ENCODE measurements at places on chromosomes 1 and 21.

DNA sequence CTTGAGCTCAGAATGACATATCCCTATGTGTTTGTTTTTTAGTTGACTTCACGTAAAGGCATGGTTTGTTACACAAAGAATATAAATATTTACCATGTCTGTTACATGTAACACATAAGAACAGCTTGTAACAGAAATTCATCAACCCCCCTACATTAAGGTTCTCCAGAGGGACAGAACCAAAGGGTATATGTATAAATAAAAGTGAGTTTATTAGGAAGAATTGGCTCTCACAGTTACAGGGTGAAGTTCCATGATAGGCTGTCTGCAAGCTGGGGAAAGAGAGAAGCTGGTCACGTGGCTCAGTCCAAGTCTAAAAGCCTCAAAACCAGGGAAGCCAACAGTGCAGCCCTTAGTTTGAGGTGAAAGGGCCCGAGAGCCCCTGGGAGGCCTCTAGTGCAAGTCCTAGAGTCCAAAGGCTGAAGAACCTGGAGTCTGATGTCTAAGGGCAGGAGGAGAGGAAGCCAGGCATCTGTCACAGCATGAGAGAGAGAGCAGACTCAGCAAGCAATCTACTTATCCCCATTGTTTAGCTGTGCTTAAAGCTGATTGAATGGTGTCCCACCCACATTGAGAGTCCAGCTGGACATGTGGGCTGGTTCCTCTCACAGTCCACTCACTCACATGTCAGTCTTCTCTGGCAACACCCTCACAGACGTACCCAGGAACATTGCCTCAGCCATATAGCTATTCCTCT lies 15.8 kb downstream of the THRAP3 start:
- no peak for DNase-seq

DNA sequence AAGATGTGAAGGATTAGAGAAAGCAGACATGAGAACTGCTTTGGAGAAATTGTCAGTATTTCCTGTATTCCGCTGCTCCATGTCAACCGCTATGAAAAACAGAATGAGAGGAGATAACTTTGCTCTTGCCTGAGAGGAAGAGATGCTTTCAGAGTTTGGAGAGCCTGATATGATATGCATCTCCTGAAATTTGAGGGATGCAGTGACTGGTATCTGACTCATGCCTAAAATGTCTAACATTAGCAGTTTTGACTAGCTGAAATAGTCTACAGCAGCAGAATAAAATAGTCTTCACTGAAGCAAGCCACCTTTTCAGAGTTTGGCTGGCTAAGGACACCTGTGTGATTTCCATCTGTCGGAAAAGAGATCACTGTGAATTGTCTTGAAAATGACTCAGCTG lies 165.8 kb upstream of the LRRC7 start:
- DNase-seq = no peak

- no peak for DNase-seq
Observed at GRCh38 chr1:95229037-95229436, 5.0 kb upstream of the RWDD3 start.

- DNase-seq = no peak
Observed at GRCh38 chr1:172215006-172215405, 205.5 kb upstream of the C1orf105 start.

GRCh38 chr1:62250126-62250726 lies 55.6 kb downstream of the L1TD1 start:
- DNase-seq = no peak

- DNase-seq = no peak
Observed at GRCh38 chr21:38467911-38468310, 30.4 kb downstream of the ERG start.

DNA sequence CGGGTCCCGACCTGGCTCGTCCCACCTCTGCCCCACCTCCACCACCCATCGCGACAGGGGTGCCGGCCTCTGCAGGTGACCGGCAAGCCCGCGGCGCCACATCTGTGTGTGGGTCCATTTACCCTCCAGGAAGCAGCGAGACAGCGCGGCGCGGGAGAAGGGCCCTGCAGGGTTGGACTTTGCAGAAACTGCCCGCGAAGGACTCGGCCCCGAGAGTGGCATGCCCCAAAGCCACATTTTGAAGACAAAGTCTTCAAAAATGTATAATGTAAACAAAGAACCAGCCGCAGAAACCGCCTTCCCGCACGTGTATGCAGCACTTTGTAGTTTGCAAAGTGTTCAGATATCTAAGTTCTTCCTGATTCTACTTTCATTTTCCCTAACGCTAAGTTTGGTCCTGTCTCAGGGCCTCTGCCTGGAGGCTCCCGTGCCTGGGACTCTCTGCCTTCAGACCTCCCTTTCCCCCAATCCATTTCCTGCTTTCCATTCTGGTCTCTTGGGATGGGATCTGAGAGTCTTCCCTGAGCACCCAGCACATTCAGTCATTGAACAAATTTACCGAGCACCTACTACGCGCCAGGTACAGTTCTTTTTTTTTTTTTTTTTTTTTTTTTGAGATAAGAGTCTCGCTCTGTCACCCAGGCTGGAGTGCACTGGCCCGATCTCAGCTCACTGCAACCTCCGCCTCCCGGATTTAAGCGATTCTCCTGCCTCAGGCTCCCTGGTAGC lies 524 bp upstream of the TMCO4 start:
- DNase-seq = peak; percentile 29

- no peak for DNase-seq
Observed at GRCh38 chr1:117123274-117123673, 1.7 kb upstream of the TRIM45 start.

DNA sequence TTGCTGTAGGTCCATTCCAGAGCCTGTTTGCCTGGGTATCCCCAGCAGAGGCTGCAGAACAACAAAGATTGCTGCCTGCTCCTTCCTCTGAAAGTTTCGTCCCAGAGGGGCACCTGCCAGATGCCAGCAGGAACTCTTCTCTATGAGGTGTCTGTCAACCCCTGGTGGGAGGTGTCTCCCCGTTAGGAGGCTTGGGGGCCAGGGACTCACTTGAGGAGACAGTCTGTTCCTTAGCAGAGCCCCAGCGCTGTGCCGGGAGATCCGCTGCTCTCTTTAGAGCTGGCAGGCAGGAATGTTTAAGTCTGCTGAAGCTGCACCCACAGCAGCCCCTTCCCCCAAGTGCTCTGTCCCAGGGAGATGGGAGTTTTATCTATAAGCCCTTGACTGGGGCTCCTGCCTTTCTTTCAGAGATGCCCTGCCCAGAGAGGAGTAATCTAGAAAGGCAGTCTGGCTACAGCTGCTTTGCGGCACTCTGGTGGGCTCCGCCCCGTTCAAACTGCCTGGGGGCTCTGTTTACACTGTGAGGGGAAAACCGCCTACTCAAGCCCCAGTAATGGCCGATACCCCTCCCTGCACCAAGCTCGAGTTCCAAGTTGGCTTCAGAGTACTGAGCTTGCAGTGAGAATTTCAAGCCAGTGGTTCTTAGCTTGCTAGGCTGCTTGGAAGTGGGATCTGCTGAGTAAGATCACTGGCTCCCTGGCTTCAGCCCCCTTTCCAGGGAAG lies 8.7 kb upstream of the SLC25A24 start:
- DNase-seq = no peak

DNA sequence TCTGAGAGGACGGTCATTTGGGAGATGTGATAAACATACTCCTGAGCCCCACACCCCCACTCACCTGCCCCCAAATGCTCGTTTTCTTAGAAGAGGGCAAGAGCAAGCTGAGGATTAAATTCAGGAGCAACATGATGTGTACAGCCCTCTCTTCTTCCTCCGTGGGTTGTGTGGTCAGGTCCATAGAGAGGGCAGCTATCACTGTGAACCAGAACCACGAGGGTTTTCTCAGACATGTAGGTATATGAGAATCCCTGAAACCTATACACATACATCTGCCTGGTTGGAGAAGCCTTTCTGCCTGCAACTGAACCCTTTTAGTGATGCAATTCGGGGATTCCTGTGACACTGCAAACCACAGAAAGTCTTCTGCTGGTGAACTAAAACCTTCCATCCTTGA lies 38.9 kb downstream of the PGM1 start:
- DNase-seq = no peak

- no peak for DNase-seq
Observed at GRCh38 chr1:64598100-64598571, 128.2 kb downstream of the CACHD1 start.

GRCh38 chr1:148293651-148294050 lies 141.6 kb upstream of the NBPF11 start:
- no peak for DNase-seq

GRCh38 chr1:59579222-59579621 lies 235.5 kb upstream of the HOOK1 start:
- DNase-seq = no peak

- no peak for DNase-seq
Observed at GRCh38 chr21:33733601-33734000, 91.3 kb downstream of the ITSN1 start.

GRCh38 chr1:109225711-109226445 lies 12.2 kb downstream of the SARS1 start:
- no peak for DNase-seq

DNA sequence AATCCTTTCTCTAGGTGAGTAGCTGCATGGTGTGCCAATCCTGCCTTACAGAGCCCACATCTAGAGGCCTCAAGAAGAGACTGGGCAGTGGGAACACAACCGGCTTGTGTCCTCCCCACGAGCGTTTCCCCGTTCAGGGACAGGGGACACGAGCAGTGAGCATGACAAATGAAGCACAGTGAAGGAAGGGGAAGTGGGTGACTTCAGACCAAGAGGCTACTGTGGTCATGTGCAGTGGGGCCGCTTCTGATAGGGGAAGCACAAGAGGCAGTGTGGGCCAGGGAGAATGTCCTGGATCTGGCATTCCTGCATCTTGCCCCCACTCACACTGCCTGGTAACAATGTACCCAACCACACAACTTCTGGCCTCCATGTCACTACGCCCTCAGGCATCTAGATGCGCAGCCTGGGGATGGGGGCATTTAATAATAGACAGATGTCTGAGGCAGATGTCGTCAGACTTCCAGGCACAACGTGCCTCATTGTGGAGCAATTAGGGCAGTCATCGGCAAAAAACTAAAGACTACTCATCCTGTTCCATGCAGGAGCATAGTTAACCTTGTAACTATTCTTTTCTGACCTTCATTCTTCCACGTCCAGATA lies 155.6 kb upstream of the NBPF11 start:
- DNase-seq = no peak

DNA sequence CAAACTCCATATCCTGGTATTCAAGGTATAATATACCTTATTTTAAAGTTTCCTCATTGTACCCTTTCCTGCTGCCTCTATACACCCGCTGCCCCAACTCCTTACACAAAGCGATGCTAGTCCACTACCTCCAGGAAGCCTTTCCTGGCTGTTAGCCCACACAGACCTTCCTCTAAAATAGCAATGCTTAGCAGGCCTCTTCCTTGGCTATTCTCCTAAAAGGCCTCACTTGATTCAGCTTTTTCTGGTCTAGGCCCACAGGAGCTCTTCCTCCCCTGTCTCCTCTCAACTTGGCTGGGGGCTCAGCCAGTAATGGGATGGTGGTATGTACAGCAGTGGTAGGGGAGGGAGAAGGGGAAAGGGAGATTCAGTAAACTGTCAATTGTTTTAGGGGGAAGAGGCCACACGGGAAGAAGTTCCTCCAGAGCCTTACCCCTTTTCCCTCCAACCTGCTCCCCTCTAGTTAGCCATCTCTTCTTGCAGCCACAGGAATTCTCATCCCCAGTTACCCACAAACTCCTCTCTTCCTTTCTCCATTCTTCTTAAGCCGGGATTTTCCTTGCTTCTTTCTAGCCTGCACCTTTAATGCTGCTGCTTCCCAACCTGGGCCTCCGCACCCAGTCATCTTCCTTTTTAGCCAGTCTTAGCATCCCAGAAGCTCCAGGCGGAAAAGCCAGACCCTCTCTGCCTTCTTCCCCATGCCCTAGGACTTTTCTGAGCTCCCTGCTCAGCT lies 2.6 kb downstream of the LRRC41 start:
- no peak for DNase-seq

DNA sequence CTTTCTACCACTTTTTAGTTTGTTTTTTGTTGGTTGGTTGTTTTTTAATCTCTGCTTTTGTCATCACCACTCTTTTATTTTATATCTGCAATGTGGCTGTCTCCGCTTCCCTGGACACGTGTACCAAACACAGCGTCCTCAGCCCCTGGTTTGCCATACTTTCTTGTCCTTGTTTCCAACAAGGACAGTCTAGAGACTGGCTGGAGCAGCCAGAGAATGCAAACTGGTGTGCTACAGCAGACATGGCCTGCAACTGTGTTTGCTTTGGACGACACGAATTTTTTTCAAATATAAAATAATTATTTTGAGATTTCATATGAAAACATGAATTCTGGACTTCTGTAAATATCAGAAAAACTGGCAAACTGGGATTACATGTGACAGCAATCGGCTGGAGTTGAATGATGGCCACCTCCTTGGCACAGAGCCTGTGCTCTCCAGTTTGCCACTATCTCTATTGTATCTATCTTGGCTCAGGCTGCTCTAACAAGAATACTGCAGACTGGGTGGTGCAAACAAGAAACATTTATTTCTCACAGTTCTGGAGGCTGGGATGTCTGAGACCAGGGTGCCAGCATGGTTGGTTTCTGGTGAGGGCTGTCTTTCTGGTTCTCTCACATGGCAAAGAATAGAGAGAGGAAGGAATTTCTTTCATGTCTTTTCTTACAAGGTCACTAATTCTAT lies 34.6 kb upstream of the POU2F1 start:
- DNase-seq = no peak

DNA sequence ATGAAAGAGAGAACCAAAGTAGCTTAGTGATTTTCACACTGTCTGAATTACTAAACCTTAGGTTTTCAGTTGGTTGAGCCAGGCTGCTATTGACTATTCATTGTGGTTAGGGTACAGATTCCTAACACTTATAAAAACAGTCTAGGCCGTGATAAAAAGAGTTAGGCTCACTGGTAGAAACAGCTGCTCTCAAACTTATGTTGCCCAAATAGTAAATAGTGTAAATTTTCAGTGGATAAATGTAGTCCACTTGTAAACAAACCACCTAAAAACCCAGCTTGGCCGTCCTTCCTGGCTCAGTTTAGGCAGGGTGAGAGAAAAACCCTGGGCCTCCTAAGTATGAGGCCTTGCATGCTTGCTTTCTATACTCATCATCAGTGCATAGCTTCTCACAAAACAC lies 34.9 kb downstream of the ARID1A start:
- DNase-seq = no peak

- DNase-seq = no peak
Observed at GRCh38 chr1:231410036-231410612, 12.0 kb downstream of the EGLN1 start.

DNA sequence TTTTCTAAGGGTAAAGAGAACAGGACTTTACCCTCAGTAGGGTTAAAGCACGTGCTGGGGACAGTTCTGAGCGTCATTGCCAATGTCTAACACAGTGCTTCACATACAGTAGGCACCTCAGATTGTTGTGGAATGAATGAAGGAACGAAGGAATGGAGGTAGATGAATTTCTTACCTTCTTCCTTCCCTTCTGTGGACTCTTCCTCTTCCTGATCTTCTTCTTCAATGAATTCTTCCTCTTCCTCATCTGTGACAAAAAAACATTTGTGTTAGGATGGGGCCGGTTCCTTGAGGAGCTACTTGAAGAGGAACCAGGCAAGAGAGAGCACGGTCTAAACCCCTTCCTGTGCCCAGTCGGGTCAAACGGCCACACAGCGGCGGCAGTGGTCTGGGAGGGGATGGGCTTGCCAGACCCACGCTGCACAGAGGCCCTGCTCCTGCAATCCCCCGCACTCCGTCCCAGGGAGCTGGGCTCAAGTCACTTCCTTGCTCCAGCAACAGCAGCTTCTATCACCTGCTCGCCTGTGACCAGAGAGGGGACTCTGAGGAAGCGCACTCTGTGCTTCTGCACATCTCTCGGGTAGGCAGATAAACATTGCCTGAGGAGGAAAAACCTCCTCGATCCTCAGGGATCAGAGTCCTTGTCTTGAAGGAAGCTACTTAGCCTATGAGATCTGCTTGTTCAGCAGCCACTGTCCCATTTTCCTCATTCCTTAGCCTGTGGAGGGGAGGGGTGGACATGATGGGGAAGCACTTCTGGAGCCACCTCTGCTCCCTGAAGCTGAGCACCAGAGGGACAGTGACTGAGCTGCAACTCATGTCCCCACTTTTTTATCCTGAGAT lies 8.0 kb upstream of the SLC30A2 start:
- no peak for DNase-seq

Data from GOT3 (cell line).